RWPE1 (cell line): ENCODE measurements at places on chromosomes 2 and 18.

DNA sequence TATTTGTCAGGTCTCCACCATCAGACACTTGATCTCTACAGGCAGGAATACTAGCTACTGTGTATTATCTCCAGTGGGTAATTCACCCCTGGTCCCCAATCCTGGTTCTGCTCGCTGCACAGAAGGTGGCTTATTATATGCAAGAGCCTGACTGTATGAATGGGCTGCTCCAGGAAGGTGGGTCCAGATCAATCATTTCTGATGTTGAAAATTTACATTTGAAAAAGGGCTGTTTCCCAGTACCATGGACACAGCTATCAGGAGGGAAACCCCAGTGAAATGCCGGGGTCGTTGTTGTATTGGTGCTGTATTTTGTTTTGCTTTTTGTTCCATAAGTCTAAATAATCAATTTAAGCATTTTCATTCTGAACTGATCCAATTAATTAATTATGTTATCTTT is 367.6 kb downstream of the RND3 start:
- no peak for DNase-seq

DNA sequence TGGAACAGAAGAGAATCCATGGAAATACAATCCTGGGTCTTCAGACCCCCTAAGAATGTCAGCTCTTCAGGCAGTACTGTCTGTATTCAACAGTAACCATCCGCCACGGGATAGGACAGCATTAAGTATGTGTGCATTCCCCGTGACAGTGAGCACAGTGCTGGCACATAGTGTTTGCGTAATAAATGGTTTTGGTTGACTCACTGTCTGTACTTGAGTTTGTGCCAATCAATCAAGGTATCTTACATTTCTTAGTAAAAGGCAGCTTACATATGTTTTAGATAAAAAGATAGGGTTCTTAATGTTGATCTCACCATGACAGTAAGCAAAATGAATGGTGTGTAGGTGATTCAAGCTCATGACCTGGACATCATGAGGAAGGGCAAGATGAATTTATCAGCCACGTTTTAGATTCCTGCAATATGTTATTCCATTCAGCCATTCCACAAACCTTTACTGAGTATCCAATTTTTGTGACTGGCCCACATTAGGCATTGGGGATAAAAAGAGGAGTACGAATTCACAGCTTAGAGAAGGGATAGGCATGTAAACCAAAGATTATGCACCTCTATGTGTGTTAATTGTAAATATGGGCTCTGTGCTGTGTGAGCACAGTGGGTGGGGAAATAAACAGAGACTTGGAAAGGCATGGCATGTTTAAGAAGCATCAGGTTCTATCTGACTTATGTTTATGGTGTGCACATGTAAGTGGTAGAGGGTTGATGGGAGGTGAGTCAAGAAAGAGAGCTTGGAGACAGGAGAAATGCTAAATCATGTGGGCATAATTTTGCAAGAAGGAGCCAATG is 258.8 kb downstream of the SLC8A1 start:
- DNase-seq = peak; percentile 13

DNA sequence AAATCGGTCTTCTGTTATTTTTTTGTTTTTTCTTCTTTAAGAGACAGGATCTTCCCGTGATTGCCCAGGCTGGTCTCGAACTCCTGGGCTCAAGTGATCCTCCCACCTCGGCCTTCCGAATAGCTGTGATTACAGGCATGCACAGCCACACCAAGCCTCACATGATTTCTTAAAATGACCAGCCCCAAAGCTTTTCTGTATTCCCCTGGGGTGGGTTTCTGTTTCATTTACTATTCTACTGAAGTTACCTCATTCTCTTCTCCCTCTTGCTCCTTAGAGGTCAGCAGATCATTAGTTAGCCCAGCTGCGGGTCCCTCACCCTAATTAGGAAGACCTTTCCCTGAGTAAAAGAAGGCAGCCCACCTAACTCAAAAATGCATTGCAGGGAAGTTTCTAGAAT is 27.6 kb downstream of the SLC1A4 start:
- no peak for DNase-seq

DNA sequence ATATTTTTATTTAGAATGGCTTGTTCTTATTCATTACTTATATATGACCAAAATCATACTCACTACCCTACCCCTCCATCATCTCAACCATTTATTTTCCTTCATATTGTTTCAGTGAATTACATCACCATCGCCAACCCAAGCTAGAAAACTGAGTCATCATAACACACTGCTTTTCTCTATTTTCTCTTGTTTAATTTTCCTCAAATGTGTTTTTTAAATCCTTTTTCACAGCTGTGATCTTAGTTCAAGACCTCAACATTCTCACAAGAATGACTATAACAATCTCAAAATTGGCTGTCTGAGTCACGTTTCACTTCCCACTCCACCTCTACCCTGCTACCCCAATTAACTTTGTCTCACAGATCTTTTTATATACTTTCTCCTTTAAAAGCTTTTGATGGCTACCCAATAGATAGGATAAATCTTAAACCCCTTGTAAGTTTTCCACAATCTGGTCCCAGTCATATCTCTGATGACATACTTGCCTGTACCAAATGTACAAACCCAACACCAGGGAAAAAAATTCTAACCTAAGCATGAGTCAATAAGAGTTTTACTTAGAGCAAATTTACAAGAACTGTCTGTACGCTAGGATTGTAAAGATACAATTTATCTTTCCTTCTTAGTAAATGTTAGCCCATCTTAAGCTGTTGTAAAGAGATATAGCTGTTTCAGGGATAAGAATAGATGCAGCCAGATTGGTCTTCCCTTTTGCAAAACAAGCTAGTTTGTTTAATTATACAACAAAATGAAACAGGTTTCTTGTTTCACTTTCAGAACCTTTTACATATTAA is 635.1 kb upstream of the SLC39A10 start:
- no peak for DNase-seq

GRCh38 chr2:43060390-43061016 is 165.9 kb downstream of the ZFP36L2 start:
- DNase-seq = no peak

DNA sequence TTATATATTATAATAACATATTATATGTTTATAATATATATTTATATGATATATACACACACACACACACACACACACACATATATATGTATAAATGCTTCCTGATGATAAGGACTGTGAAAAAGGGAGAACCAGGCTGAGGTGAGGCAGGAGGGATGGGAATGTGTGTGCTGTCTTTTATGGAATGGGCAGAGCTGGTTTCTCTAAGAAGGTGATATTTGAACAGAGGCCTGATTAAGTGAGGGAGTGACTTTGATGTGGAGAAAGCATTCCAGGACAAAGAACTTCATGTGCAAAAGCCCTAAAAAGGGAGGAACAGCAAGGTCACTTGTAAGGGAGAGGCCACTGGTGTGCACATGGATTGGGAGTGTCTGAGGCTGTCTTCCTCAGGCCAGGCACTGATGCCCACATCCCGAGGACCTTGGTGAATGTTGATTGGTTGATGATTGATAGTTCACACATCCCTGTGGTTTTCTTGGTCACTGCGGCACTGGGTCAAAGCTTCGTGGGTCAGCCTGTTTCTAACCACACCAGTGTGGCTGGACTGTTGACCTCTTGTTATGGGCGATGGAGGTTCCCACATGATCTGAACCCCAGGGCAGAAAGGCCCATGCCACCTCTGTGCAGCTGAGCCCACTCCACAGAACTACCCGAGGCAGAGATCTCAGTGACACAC is 196.9 kb downstream of the MYCN start:
- no peak for DNase-seq

DNA sequence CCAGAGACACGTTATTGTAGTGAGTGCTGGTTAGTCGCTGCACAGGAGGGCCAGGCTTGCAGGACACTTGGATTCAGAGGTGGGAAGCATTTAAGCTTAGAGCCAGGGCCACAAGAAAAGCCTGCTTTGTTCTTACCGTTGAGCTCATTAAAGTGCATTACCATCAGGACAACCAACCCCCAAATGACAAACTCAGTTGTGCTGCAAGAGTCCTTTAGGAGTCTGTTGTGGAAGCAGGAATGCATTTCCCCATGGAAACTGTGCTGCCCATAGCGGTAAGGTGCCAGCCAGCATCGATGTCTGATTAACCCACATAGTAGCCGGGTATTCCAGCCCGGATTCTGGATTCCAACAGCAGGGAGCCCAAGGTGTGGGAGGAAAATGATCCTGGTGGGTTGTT is 23.4 kb upstream of the REEP1 start:
- DNase-seq = no peak

- no peak for DNase-seq
These were observed 208.7 kb downstream of the LOXHD1 start for GRCh38 chr18:46448347-46448746.

GRCh38 chr2:147045113-147045512 is 799.7 kb upstream of the ACVR2A start:
- no peak for DNase-seq

- no peak for DNase-seq
These were observed 48.3 kb upstream of the ITGA4 start for GRCh38 chr2:181408861-181409260.

DNA sequence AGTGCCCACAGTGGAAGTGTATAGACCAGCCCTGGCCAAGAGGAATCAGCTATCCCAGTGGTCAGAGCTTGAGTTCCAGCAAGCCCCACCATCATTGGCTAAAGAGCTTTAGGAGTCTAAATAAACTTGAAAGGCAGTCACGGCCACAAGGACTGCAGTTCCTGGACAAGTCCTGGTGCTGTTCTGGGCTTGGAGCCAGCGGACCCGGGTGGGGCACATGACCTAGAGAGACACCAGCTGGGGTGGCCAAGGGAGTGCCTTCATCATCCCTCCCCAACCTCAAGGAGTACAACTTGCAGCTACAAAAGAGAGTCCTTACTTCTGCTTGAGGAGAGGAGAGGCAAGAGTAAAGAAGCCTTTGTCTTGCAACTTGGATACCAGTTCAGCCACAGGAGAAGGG is 439.8 kb upstream of the TMEFF2 start:
- DNase-seq = no peak

DNA sequence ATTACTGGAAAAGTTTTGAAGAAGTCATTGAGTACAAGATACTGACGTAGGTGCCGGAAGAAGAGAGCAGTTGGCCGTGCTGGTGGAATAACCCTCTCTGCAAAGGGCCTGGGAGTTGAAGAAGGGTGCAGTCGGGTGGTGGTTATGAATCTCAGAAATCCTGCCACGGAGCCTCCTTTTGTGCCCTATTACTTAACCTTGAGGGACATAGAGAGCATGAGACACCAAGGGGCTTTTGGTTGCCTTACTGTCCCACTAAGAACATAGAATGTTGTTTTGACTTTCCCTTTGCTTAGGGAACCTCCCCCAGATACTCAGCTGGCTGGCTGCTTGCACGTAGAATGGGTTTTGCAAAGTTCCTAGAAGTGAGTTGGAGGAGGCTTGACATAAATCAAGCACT is 1.3 kb upstream of the CD28 start:
- no peak for DNase-seq

- no peak for DNase-seq
These were observed 47.0 kb downstream of the CXCR4 start for GRCh38 chr2:136070913-136071312.

DNA sequence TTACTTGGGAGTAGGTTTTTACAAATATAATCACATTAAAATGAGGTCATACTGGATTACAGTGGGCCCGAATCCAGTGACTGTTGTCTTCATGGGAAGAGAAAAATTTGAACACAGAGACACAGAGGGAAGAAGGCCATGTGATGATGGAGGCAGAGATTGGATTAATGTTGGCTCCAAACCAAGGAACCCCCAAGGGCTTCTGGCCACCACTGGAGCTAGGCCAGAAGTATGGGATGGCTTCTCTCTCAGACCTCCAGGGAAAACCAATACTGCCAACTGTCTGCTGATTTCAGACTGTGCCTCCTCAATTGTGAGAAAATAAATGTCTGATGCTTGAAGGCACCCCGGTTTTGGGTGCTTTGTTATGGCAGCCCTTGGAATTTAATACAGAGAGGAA is 76.0 kb downstream of the ALPK2 start:
- DNase-seq = no peak

DNA sequence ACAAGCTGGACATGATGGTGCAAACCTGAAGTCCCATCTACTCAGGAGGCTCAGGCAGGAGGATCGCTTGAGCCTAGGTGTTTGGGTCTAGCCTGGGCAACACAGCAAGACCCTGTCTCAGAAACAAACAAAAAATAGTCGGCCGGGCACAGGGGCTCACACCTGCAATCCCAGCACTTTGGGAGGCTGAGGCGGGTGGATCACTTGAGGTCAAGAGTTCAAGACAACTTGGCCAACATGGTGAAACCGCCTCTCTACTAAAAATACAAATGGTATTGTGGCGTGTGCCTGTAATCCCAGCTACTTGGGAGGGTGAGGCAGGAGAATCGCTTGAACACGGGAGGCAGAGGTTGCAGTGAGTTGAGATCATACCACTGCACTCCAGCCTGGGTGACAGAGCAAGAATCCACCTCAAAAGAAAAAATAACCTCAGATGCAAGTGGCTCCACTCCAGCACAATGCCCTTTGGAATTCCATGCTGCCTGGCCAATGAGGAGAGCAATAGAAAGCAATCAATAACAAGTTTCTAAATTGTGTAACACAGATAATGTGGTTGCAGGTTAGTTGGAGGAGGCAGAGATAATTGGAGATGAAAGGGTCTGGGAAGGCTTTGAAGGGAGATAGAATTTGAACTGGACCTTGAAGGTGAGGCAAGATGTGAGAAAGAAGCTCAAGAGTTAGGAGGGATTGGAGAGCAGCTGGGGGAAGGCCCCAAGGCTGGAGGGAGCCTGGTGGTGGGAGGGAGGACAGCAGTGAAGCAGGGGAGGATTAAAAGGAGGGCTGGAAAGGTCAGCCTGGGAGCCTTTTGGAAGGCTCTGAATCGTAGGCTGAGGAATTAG is 6.0 kb downstream of the TTC31 start:
- no peak for DNase-seq

DNA sequence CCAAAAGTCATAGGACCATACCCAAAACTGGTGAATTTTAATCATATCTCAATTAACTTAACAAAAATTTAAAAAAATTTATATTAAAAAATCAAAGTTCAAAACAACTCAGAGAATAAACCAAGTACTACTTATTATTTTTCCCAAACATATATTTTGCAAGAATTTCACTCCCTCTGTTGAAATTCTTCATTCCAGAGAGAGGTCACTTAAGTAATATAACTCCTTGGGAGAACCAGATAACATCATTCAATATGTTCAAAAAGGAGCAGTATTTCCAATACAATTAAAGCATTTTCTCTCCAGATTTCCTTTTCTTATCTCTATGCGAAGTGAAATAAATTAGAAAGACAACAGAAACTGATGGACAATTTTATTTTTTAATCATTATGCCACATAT is 165.9 kb upstream of the RND3 start:
- no peak for DNase-seq

DNA sequence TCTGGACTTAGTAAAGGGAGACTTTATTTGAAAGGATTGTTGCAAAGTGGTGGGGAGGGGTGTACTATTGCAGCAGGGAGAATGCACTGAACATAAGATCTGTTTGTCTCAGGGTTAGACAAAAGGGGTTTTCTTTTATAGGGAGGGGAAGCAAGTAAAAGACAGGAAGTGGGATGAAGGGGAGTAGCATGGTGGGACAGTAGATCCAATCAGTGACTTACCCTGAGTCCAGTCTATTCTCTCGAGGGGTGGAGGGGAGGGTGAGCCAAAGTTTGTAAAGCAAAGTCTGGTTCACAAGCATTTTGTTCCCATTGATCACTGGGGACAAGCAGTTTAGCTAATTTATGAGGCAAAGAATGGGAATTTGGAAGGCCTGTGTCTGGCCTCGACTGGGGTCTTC is 35.0 kb upstream of the CYP27C1 start:
- no peak for DNase-seq

- peak; percentile 40 for DNase-seq
These were observed 102.1 kb downstream of the MYOM1 start for GRCh38 chr18:3117493-3118192.
